ENCODE measurements at places on chromosomes 5 and 9. TPM values are rescaled to one million over a fixed set of nuclear protein-coding genes. Genes with fewer than 3 reads are reported as not detected.

ADAMTS16 gene
- 0.16 TPM for polyA plus RNA-seq

DNA sequence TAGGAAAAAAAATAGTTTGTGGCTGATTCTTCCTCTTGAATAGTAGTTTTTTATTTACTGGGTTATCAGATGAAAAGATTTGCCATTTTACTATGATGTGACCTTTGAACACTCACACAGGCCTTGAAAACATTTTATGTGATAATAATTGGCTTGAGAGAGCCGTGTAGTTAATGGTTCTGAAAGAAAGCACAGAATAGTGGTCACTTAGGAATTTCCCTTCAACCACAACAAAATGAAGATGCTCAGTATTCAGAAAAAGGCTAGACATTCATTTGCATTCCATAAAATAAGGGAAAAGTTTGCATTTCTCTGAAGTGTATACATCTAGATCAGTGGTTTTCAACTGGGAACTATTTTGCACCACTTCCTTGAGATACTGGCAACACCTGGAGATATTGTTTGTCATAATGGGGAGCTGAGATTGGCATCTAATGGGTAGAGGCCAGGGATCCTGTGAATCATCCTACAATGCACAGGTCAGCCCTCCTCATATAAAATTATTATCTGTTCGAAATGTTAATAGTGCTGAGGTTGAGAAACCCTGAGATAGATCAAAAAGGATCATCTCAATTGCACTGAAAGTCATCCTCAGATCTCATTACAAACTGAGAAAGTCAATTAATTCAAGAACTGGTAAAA, 446.4 kb upstream of the CCNG1 start:
- no peak for DNase-seq

DNA sequence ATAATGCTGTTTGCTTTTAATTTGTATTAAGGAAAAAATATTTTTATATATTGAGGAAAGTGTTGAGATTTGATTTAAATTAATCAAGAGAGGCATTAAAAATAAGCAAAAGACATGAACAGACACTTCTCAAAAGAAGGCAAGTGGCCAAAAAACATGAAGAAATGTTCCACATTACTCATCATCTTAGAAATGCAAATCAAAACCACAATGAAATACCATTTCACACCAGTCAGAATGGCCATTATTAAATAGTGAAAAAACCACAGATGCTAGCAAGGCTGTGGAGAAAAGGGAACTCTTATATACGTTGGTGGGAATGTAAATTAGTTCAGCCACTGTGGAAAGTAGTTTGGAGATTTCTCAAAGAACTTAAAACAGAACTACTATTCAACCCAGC, 45.9 kb downstream of the RANBP17 start:
- DNase-seq: no peak

C5orf46 gene
- not detected for polyA plus RNA-seq

DNA sequence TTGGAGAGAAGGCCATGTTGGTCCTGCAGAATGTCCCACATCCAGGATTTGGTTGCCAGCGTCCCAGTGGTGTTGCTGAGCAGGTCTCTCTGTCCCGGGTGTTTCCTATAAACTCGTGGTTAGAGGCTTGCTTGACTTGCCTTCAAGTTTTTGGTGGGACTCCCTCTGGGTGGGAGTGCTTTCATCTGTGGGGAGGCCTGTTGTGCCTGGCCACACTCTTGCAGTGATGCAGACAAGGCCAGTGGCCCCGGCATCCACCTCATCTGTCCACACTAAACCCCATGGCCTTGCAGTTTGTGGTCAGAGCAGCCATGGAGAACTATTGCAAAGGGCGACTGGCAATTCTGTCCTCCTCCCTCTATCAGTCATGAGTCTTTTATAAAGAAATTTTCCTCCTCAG, 71.8 kb downstream of the PHF2 start:
- DNase-seq: no peak

DNA sequence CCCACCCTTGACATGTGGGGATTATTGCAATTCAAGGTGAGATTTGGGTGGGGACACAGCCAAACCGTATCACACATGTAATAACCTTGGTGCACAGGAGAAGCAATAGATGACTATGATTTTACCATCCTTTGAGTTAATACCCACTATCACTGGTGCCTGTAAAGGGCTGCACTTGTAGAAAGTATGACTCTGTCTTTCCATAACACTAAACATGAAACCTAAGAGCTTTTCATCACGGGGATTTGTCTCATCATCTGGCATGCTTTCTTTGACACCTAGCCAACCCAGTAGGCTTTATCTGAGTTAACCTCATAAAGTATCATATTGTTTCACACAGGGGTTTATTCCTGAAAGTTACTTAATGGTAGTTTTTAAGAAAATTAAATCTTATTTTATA, 188.9 kb upstream of the TNC start:
- DNase-seq: no peak

ARHGEF39 gene
- polyA plus RNA-seq: 1.1 TPM

DNA sequence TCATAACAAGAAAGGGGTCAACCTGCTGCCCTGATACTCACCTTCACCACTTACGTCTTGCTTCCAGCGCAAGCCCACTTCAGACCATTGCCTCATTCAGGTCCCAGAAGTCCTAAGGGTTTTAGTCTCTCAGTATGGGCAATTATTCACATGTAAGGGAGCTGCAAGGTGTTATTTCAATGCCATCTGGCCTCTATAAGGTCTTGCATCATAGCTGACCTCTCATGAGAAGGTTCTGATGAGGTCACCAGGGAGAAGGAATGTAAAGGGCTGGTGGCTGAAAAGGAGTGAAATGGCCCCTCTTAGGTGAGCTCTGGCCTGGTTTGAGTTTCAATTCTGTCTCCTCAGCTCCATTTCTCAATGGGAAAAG, 1.5 kb upstream of the MARCHF3 start:
- DNase-seq: no peak

DNA sequence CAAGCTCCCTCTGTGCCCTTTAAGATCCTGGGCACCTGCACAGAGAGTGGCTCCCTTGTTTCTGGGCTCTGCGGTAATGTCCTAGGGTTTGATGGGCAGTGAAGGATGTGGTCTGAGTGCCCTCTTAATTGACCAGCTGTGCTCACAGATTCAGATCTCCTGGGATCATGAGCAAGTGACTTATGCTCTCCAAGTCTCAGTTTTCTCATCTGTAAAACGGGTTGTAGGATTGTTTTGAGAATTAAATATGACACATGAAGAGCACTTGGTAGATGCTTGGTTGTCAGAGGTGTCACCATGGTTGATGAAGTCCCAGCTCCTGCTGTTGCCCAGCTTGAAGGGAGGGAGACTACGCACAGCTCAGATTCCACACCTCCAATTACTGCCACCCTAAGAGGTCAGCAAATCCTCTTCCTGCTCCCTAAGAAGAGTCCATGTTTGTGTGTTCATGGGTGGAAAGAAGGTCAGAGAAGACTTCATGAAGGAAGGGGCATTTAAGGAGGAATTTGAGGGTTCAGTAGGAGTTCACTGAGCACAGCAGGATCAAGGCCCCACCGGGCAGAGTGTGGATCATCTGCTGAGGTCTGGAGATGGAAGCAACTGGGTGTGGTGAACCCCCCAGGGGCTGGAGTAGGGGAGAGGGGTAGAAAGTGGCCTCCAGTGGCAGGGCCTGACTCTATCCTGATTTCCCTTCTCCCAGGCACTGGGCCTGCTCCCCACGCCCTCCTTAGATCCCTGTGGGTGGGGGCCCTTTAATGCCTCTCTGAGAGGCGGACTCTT, 1.4 kb upstream of the PSD2 start:
- no peak for DNase-seq

ZBTB26 gene
- 8.4 TPM for polyA plus RNA-seq

GRCh38 chr9:78296201-78296892, 578 bp upstream of the PSAT1 start:
- DNase-seq: no peak

DNA sequence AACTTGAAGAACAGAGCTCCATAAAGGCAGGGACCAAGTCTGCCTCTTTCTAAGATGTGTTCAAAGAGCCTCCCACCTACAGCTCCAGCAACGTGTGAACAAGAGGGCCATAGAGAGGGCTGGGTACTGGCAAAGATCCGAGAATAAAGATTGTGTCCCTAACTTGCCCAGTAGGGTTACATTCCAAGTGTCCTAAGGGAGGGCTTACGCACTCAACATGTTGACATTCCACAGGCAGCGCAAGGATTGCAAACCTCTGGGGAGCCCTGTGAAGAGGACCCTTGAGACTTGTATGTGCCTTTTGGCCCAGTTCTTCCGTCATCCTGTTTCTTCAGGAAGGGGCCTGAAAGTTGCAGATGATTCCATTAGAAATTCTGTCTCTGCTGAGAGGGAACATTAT, 48.2 kb upstream of the ENTREP1 start:
- DNase-seq: no peak

DNA sequence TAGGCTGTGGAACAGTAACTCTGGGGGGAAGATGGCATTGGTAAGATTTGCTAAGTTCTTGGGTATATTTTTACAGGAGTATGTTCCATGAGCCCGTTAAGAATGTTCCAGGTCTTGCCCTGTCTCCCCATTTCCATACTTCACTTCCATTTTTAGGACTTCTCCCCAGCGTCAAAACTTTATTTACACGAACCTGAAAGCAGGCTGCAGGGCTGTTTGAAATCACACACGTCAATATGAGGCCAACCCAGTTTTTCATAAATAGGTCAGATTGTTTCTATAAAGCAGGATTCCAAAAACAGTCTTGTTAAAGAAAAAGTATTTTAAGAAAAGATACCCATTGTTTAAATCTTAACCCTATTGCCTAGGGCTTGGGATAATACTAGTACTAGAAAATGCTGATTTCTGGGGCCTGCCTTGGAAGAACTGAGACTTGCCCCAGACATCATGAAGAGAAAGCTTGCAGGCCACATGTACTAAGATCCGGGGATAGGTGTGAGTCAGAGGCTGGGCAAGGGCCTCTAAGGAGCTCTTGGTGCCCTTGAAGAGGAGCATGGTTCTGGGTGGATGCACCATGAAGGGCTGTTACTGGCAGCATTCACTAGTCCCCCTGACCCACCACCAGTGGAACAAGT, 24.2 kb downstream of the TRIO start:
- DNase-seq: no peak

GRCh38 chr9:14395317-14396082, 81.6 kb upstream of the NFIB start:
- DNase-seq: no peak

- no peak for DNase-seq
Observed at GRCh38 chr5:150062216-150062922, 24.0 kb downstream of the CSF1R start.

- DNase-seq: no peak
Observed at GRCh38 chr9:121692606-121693387, 41.4 kb downstream of the DAB2IP start.

DNA sequence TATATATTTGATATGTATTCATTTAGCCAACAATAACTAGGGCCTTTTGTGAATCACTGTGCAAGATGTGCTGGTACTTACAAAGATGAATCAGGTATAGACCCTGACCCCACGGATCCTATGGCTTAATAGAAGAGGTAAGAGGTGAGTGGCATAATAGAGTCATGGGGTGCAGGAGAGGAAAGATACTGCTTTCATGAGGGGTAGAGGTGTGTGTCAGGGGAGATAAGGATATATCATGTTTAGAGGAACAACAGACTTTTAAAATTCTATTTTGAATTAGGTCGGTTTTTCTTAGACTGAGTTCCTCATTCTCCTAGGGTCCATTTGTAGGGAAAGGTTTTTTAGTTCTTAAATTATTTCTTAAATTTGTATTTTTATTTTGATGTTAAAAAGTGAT, 27.8 kb downstream of the ZCCHC7 start:
- no peak for DNase-seq

DNA sequence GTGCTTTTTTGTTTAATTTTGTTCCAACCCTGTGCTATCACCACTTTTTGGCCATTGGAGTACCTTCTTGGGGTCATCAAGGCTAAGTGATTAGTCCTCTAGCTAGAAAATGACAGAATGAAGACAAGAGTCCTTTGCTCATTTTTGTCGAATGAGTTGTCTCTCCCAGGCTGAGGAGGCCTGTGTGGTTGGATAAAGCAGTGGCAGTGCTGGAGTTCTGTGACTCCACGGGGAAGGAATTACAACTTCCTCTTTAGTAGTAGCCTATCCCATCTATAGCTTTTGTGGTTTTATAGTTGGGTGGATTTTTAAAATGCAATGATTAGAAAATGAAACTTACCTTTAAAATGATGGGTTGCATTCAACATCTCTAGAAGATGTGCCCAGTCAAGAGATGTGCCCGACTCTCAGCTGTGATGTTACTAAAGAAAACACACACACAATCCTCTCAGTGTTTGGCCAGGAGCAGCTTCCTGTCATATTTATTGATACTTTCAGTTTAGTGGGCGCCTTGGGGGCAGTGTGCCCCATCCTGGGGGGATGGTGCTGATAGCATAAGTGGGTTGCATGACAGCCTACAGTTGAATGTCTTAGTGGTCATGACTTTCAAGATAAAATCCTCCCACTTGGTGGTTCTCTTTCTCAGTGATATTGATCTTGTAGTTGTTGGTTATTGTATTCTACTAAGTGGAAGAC, 11.9 kb downstream of the OTULINL start:
- no peak for DNase-seq

GRCh38 chr9:79185866-79186265, 385.9 kb upstream of the TLE4 start:
- DNase-seq: no peak

DNA sequence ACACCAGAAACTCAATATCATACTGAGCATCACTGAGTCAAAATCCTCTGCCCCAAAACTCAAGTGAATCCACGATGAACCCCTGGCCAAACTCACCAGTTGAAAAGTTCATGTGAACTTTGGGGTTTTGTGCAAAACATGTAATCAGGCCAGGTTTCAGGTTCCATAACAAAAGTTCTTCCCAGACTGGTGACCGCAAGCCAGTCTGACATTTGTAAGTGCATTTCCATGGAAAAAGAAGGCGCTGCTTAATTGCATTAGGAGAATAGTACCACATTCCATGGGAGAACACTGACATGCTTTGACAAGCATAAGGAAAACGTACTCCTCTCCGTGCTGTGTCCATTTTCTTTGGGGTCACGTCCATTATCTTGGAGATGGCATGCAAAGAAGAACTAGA, 567.0 kb downstream of the BNC2 start:
- no peak for DNase-seq

CATSPER3 gene
- polyA plus RNA-seq: 0.72 TPM

GRCh38 chr9:100309992-100310391, 42.8 kb downstream of the TEX10 start:
- DNase-seq: no peak
